ENCODE measurements at places on chromosomes 6 and 20. TPM values are rescaled to one million over a fixed set of nuclear protein-coding genes. Genes with fewer than 3 reads are reported as not detected.

- peaks cover 10% of the 10 kb centered on the region for H3K27me3 ChIP-seq
- H3K4me1 ChIP-seq = no peaks in the 10 kb centered on the region
- no peak overlapping the region for H3K4me3 ChIP-seq
These were observed 5.0 kb downstream of the DST start for GRCh38 chr6:56637640-56638039.

Gene GNMT
- not detected for total RNA-seq

DNA sequence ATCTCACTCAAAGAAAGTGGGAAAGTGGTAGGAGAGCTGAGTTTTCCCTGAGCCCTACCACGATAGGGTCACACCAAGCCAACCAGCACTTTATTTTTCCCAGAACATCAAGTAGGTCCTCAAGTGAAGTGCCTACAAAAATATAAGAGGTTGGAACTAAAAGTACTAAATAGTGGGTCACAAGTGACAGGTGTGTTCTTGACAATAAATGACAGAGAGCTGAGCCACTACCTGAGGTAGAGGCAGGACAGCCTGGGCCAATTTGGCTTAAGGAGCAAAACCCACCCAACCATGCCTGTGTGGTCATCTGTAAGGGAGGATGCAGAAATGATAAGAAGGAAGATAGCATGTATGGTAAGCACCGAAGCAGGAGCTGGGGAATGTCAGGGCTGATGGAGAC is 154.8 kb upstream of the SSTR4 start:
- H3K27ac ChIP-seq = no peak overlapping the region
- H3K4me3 ChIP-seq = no peak overlapping the region
- no peaks in the 10 kb centered on the region for H3K27me3 ChIP-seq
- no peaks in the 10 kb centered on the region for H3K4me1 ChIP-seq

- no peaks in the 10 kb centered on the region for H3K4me1 ChIP-seq
- no peaks in the 10 kb centered on the region for H3K36me3 ChIP-seq
- DNase-seq = no peak
- H3K4me3 ChIP-seq = no peak overlapping the region
- no peaks in the 10 kb centered on the region for H3K27me3 ChIP-seq
These were observed 292.7 kb downstream of the ESR1 start for GRCh38 chr6:152100183-152100618.

GRCh38 chr6:30763618-30764489 is 19.5 kb upstream of the IER3 start:
- no peak for DNase-seq
- no peak overlapping the region for H3K4me3 ChIP-seq

DNA sequence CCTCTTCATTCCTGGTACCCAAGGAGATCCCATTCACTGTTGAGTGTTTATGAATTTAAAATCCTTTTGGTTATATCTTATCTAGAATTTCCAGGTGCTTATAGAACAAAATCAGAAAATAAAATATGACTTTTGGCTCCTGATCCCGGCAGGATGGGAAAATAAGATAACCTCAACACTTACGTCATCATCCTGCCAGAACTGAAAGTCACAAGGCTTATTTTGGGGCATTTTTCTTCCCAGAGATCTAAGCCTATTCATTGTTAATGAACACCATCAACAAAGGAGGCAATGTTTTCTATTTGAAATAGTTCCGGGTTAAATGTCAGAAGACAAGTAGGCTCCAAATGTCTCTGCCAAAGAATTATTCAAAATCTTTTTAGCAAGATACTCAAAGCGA is 580.6 kb downstream of the TFAP2A start:
- no peaks in the 10 kb centered on the region for H3K4me1 ChIP-seq
- H3K27me3 ChIP-seq = no peaks in the 10 kb centered on the region
- no peak overlapping the region for H3K27ac ChIP-seq
- no peaks in the 10 kb centered on the region for H3K36me3 ChIP-seq
- no peak for DNase-seq

DNA sequence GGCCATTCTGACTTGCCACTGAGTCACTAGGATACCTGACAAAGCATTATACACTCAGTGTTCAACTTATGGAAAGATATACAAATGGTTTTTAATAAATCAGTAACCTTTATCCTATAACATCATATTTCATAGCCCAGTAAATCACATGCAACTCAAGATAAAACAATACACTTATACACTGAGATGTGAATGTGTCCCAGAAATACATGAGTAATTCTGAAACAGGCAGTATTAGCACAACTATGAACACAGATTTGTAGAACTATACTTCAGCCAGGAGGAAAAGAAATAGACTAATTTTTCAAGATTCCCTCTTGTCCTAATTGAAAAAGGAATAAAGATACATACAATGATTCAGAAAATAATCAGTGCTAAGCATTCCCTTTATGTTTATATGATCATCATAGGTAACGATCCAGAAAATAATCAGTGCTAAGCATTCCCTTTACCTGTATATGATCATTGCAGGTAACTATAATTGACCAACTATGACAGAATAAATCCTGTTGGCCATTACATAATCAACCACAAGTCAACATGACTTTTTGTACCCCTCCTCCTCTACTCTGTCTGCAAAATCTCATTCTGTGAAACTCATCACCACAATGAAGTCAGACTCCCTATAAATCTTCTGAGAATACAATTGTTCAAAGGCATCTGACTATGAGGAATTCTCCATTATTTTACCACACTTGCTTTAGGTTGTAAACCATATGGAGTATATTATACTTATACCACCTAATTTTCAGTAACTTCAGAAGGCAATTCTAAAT is 30.3 kb downstream of the HACE1 start:
- peaks cover 25% of the 10 kb centered on the region for H3K36me3 ChIP-seq
- no peak overlapping the region for H3K4me3 ChIP-seq
- DNase-seq = no peak
- no peaks in the 10 kb centered on the region for H3K27me3 ChIP-seq

- H3K27ac ChIP-seq = no peak overlapping the region
- no peaks in the 10 kb centered on the region for H3K27me3 ChIP-seq
- peaks cover 6% of the 10 kb centered on the region for H3K4me1 ChIP-seq
- no peak for DNase-seq
- H3K36me3 ChIP-seq = peaks cover 4% of the 10 kb centered on the region
- H3K4me3 ChIP-seq = no peak overlapping the region
These were observed 101.4 kb downstream of the LRRC1 start for GRCh38 chr6:53896196-53896595.

DNA sequence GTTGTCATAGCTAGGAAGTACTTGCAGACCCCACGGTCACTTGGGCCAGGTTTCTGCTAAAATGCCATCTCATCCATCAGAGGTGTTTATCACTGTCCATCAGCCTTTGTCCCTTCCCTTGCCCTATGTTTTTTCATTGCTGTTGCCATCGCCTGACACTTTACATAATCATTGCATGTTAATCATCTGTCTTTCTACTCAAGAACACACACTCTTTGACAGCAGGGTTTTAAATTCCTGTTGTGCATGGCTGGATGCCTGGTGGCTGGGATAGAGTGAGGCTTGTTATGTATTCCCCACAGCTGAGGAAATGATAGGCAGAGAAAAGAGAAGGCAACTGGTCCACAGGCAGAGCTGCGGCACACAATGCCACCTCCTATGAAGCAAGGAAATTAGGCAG is 11.7 kb upstream of the C6orf118 start:
- H3K36me3 ChIP-seq = no peaks in the 10 kb centered on the region
- no peak overlapping the region for H3K4me3 ChIP-seq
- no peak overlapping the region for H3K27ac ChIP-seq
- no peaks in the 10 kb centered on the region for H3K27me3 ChIP-seq

Gene OR2J3
- not detected for total RNA-seq

GRCh38 chr6:80197474-80197873 is 91.0 kb downstream of the BCKDHB start:
- H3K4me1 ChIP-seq = no peaks in the 10 kb centered on the region
- no peak overlapping the region for H3K4me3 ChIP-seq
- H3K36me3 ChIP-seq = no peaks in the 10 kb centered on the region
- H3K27ac ChIP-seq = no peak overlapping the region

DNA sequence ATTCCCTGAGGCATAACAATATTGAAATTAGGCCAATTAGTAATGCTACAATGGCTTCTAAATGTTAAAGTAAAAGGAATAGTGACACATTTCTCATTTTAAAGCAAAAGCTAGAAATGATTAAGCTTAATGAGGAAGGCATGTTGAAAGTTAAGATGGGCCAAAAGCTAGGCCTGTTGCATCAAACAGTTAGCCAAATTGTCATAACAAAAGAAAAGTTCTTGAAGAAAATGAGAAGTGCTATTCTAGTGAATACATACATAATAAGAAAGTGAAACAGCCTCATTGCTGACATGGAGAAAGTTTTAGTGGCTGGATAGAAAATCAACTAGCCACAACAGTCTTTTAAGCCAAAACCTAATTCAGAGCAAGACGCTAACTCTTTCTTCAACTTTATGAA is 12.9 kb downstream of the OR2A4 start:
- H3K4me1 ChIP-seq = no peaks in the 10 kb centered on the region
- H3K4me3 ChIP-seq = no peak overlapping the region
- H3K27me3 ChIP-seq = no peaks in the 10 kb centered on the region
- H3K36me3 ChIP-seq = no peaks in the 10 kb centered on the region
- H3K27ac ChIP-seq = no peak overlapping the region
- DNase-seq = no peak

Gene POPDC3
- total RNA-seq = not detected

- no peak for DNase-seq
- no peak overlapping the region for H3K27ac ChIP-seq
- no peak overlapping the region for H3K4me3 ChIP-seq
- H3K27me3 ChIP-seq = peaks cover 1% of the 10 kb centered on the region
These were observed 433.9 kb upstream of the MAP3K7 start for GRCh38 chr6:91020744-91021143.

DNA sequence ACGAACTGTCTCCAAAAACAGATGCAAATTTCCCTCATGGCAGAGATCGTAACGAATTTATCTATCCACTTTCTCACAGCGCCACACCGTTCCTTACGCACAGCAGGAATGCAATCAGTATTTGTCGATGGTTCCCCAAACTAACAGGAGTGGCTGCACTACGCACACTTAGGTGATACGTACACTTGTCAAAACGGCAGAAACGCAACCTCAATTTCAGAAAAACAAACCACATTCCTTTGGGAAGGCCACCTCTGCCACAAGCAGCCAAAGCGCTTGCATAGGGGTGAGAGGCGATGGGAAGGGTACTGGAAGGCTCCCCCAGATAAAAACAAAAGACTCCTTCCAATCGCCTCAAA is 638 bp downstream of the MDN1 start:
- peak overlapping the region; percentile 82 for H3K4me3 ChIP-seq
- peaks cover 4% of the 10 kb centered on the region for H3K36me3 ChIP-seq
- DNase-seq = peak; percentile 19
- peak overlapping the region; percentile 88 for H3K27ac ChIP-seq
- H3K4me1 ChIP-seq = peaks cover 42% of the 10 kb centered on the region

Gene EIF2S2
- 202 TPM for total RNA-seq

- no peak for DNase-seq
- H3K36me3 ChIP-seq = peaks cover 37% of the 10 kb centered on the region
- peaks cover 22% of the 10 kb centered on the region for H3K4me1 ChIP-seq
- no peak overlapping the region for H3K27ac ChIP-seq
These were observed 26.9 kb downstream of the ARMC2 start for GRCh38 chr6:108875161-108875555.

DNA sequence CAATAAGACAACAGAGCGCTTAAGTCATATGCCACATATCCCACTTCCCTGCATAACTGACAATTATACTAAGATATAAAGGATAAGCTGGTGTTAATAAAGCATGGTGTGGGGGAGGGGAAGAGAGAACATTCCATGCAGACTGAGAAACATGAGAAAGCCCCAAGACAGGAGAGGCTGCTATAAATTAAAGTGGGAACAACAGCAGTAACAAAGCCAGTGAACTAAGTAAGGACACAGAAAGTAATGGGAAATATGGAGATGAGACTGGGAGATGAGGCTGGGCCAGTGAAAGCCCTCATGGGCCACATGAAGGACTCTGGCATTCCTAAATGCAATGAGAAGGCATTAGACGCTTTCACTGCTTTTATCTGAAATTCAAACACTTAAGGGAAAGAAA is 41.3 kb downstream of the SESN1 start:
- no peaks in the 10 kb centered on the region for H3K27me3 ChIP-seq
- no peak overlapping the region for H3K4me3 ChIP-seq
- DNase-seq = no peak
- H3K4me1 ChIP-seq = peaks cover 21% of the 10 kb centered on the region

- H3K27me3 ChIP-seq = peaks cover 16% of the 10 kb centered on the region
- no peak overlapping the region for H3K4me3 ChIP-seq
- H3K36me3 ChIP-seq = no peaks in the 10 kb centered on the region
- no peak overlapping the region for H3K27ac ChIP-seq
These were observed 36.8 kb upstream of the BHLHE23 start for GRCh38 chr20:63043348-63044203.

Gene MYL9
- total RNA-seq = not detected

Measured in activated naive CD4-positive, alpha-beta T cell treated with anti-CD3 and anti-CD28 coated beads for 36 hours (primary cell).